Uterus (tissue), 4 donors: ENCODE measurements at places on chromosomes 16 and 17.

DNA sequence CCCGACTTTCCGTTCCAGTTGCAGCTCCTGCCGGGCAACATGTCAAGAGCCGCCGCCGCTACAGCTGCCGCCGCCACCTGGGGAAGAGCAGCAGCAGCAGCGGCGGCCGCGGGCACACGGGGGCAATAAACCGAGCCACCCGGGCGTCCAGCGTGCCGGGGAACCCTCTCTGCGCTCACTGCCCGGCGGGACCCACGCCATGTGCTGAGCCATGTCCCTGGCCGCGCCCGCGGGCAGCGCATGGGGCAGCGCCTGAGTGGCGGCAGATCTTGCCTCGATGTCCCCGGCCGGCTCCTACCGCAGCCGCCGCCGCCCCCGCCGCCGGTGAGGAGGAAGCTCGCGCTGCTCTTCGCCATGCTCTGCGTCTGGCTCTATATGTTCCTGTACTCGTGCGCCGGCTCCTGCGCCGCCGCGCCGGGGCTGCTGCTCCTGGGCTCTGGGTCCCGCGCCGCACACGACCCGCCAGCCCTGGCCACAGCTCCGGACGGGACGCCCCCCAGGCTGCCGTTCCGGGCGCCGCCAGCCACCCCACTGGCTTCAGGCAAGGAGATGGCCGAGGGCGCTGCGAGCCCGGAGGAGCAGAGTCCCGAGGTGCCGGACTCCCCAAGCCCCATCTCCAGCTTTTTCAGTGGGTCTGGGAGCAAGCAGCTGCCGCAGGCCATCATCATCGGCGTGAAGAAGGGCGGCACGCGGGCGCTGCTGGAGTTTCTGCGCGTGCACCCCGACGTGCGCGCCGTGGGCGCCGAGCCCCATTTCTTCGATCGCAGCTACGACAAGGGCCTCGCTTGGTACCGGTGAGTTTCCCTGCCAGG is 604 bp downstream of the HS3ST3B1 start:
- no peak for DNase-seq
- H3K4me3 ChIP-seq = peak overlapping the region; percentile 53
- no peaks in the 10 kb centered on the region for H3K4me1 ChIP-seq
- peak overlapping the region; percentile 66 for H3K27ac ChIP-seq
- peaks cover 6% of the 10 kb centered on the region for H3K27me3 ChIP-seq

DNA sequence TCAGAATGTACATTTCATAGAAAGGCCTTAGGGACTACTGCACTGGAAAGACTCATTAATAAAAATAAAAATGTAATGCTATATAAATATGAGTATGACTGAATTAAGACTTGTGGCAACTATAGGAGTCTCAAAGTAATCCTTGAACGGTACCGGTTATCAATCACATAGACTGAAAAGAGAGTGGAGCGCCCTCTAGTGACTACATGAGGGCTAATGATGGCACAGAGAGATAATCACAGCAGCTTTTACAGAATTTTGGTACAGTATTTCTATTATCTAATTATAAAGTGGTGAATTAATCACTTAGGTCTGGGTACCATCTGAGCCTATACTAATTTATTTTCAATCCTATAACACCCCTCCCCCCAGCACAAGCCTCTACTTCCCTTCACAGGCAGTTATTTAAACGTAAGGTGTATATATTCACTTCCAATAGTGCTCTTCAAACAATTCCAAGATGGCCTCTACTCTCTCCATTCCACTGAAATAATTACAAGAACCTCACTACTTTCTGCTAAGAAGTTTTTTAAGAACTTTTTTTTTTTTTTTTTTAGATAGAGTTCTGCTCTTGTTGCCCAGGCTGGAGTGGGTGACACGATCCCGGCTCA is 40.7 kb upstream of the ANKFY1 start:
- H3K4me1 ChIP-seq = no peaks in the 10 kb centered on the region
- no peaks in the 10 kb centered on the region for H3K36me3 ChIP-seq
- peak; percentile 24 for DNase-seq
- no peak overlapping the region for H3K4me3 ChIP-seq

- no peak within 1 kb of the TSS for H3K27ac ChIP-seq
- no peak for DNase-seq
- no peaks in the 10 kb centered on the region for H3K27me3 ChIP-seq
- H3K36me3 ChIP-seq = no peaks in the 10 kb centered on the region
Observed at GRCh38 chr16:56864960-56865359, at the start of gene SLC12A3. TSS of gene SLC12A3 (plus strand) at chr16:56865207. CDS start at chr16:56865236, 29 bp downstream.

DNA sequence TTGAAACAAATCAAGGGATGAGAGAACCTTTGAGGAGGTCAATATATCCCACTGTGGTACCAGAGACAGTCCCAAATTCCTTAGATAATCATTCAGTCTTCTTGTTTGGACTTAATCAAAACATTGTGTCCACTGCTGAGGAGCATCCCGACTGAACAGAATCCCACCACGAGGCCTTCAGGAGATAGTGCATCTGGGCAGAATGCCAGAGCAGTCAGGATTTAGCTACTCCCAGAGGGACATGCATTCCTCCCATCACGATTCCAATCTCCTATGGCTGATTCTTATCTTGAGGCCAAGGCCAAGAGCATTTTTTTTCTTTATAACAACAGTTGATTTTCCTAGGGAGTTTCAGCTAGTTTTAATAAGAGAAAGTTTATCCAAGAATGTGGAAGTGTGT is 87.4 kb upstream of the COX10 start:
- no peaks in the 10 kb centered on the region for H3K27me3 ChIP-seq
- DNase-seq = no peak
- H3K4me1 ChIP-seq = no peaks in the 10 kb centered on the region
- H3K27ac ChIP-seq = no peak overlapping the region
- H3K36me3 ChIP-seq = no peaks in the 10 kb centered on the region

DNA sequence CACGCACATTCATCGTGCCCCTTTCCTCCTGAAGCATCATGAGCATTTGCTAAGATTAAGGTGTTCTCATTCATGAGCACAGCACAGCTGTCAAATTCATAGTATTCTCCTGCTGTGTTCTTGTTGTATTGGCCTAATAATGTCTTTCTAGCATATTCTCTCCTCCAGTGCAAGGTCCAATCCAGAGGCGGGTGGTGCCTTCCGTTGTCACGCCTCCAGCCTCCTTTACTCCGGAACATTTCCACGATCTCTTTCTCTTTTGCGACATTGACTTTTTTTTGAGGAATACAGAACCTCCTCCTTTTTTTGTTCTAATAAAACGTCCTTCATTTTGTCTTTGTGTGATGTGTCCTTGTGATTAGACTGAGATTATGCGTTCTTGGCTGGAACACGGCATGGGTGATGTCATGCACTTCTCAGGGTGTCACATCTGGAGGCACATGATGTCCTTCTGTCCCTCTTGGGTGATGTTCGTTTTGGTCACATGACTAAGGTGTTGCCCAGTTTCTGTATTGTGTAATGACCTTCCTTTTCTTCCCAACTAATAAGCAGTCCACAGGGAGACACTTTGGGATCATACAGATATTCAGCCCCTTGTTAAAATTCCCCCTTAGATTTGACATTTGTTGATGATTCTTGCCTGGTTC is 66.3 kb downstream of the CLEC16A start:
- H3K4me3 ChIP-seq = no peak overlapping the region
- H3K36me3 ChIP-seq = no peaks in the 10 kb centered on the region
- DNase-seq = peak; percentile 49
- no peaks in the 10 kb centered on the region for H3K27me3 ChIP-seq

- DNase-seq = no peak
- no peak overlapping the region for H3K27ac ChIP-seq
- H3K4me3 ChIP-seq = no peak overlapping the region
- no peaks in the 10 kb centered on the region for H3K36me3 ChIP-seq
Observed at GRCh38 chr16:58157951-58158540, 28.9 kb upstream of the CFAP20 start.

GRCh38 chr17:67469208-67469980 is 92.3 kb downstream of the PITPNC1 start:
- H3K4me3 ChIP-seq = no peak overlapping the region
- H3K4me1 ChIP-seq = no peaks in the 10 kb centered on the region
- H3K27ac ChIP-seq = peak overlapping the region; percentile 44
- no peaks in the 10 kb centered on the region for H3K27me3 ChIP-seq
- DNase-seq = no peak
- no peaks in the 10 kb centered on the region for H3K36me3 ChIP-seq

DNA sequence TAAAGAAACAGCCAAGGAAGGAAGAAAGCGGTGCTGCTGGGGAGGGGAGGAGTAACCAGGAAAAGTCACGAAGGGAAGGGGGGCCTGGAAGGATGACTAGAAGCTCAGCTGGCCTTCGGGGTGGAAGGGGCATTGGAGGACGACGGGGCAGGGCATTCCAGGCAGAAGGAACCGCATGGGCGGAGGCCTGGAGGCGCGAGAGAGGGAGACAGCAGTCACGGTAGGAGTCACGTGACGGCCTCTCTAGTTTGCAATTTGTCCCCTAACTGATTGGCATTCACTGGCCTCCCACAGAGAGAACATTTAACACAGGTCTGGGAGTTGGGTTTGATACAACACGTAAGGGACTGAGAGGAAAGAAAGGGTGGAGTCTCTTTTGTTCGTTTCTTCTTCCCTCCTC is 63.9 kb downstream of the RTN4RL1 start:
- no peak overlapping the region for H3K4me3 ChIP-seq
- no peaks in the 10 kb centered on the region for H3K36me3 ChIP-seq
- H3K27ac ChIP-seq = no peak overlapping the region

DNA sequence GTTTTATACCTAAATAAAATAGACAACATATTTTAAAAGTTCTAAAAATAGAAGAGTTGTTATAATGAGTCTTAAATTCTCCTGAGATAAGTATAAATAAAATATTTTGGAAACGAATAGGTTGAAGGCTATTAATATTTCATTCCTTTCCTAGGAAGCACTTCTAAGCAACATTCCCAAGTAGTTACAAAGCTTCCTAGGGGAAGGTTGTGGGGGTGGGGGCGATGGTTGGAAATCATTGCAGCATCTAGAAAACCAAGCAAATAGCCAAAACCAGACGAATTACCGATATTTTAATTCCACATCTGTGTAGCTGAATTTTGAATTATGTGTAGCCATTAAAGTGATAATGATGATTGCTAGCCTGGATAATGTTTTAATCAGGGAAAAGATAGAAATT is 26.9 kb downstream of the PTRH2 start:
- no peak overlapping the region for H3K4me3 ChIP-seq
- DNase-seq = no peak
- no peak overlapping the region for H3K27ac ChIP-seq
- no peaks in the 10 kb centered on the region for H3K4me1 ChIP-seq

DNA sequence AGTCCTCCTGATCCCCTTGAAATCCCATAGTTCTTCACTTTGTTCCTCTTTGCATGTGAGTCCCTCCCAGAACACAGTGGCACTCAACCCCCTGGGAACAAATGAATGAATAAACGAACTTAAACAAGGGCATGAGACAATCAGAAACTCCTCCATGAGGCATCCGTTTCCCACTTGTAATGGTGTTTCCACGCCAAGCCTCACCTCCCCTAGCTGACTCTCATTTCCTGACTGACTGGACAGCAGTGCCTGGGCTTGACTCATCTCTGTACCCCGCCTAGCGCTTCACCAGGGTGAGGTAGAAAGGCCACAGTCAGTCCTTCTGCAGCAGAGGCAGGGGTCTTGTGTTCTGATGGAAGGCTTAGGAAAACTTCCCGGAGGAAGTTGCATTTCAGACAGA is 14.2 kb downstream of the KIF1C start:
- H3K4me1 ChIP-seq = no peaks in the 10 kb centered on the region
- DNase-seq = no peak
- H3K36me3 ChIP-seq = no peaks in the 10 kb centered on the region
- H3K27ac ChIP-seq = no peak overlapping the region
- no peak overlapping the region for H3K4me3 ChIP-seq

GRCh38 chr17:56912105-56912999 is 1.5 kb downstream of the TRIM25 start:
- DNase-seq = peak; percentile 68
- peak overlapping the region; percentile 89 for H3K4me3 ChIP-seq
- H3K36me3 ChIP-seq = no peaks in the 10 kb centered on the region
- no peaks in the 10 kb centered on the region for H3K27me3 ChIP-seq
- no peaks in the 10 kb centered on the region for H3K4me1 ChIP-seq
- peak overlapping the region; percentile 90 for H3K27ac ChIP-seq

GRCh38 chr16:72198771-72199201 is 26.8 kb upstream of the PMFBP1 start:
- H3K4me3 ChIP-seq = no peak overlapping the region
- no peak overlapping the region for H3K27ac ChIP-seq
- no peaks in the 10 kb centered on the region for H3K4me1 ChIP-seq
- no peaks in the 10 kb centered on the region for H3K36me3 ChIP-seq

DNA sequence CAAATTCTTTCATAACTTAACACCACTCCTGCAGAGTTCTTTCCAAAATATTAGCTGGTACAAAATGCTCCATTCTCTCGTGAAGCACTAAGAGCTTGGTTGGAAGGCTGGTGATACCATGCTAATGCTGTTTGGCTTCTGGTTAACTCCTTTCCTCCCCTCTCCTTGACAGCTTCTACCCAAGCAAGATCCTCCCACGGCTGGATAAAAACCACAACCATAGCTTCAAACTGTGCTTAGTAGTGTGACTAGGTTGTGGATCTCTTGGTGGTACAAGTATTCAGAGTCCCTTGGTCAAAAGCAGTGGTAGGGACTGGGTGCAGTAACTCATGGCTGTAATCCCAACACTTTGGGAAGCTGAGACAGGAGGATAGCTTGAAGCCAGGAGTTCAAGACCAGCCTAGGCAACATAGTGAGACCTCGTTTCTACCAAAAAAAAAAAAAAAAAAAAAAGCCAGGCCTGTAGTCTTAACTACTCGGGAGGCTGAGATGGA is 2.3 kb downstream of the PHAF1 start:
- peaks cover 8% of the 10 kb centered on the region for H3K4me1 ChIP-seq
- no peaks in the 10 kb centered on the region for H3K27me3 ChIP-seq
- no peaks in the 10 kb centered on the region for H3K36me3 ChIP-seq
- DNase-seq = no peak

GRCh38 chr16:349211-349610 is 3.3 kb downstream of the AXIN1 start:
- no peak overlapping the region for H3K4me3 ChIP-seq
- H3K27me3 ChIP-seq = no peaks in the 10 kb centered on the region
- no peak overlapping the region for H3K27ac ChIP-seq
- no peak for DNase-seq
- H3K36me3 ChIP-seq = no peaks in the 10 kb centered on the region

- DNase-seq = no peak
- H3K27ac ChIP-seq = no peak overlapping the region
- H3K27me3 ChIP-seq = no peaks in the 10 kb centered on the region
- no peaks in the 10 kb centered on the region for H3K4me1 ChIP-seq
Observed at GRCh38 chr16:82937926-82938520, 311.3 kb downstream of the CDH13 start.
